ENCODE measurements at places on chromosomes 2 and 18. TPM values are rescaled to one million over a fixed set of nuclear protein-coding genes. Genes with fewer than 3 reads are reported as not detected.

AGBL5 gene
- total RNA-seq: 34.5 TPM

AFF3 gene
- not detected for total RNA-seq

TMEM178A gene
- total RNA-seq: not detected

RALB gene
- 43.7 TPM for total RNA-seq

SP140 gene
- not detected for total RNA-seq

CNGA3 gene
- not detected for total RNA-seq

DCDC2C gene
- not detected for total RNA-seq

M1AP gene
- not detected for total RNA-seq

CCDC141 gene
- not detected for total RNA-seq

IL36G gene
- not detected for total RNA-seq

TRAPPC8 gene
- 27.7 TPM for total RNA-seq

UCN gene
- total RNA-seq: 4.9 TPM

EIF5B gene
- 14.5 TPM for total RNA-seq
